ENCODE measurements at places on chromosomes 2 and 18.

GRCh38 chr18:25896178-25896780 lies 194.1 kb downstream of the SS18 start:
- DNase-seq: peak; percentile 9

DNA sequence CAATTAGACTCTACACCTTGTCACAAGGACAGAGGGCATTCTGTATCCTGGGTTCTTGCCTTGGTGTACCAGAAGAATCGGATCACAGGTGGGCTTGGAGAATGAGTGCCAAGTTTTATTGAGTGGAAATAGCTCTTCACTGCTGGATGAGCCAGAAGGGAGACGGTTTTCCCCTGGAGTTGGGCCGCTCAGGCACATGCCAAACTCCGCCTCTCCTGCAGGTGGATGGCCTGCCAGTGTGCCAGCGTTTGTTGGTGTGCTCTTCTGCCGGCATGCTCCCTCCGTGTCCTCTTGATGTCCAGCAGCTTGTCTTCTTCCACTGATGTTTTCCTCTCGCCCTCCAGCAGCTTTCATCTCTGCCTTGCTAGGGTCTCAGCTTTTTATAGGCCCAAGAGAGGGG lies 115.5 kb upstream of the RAB27B start:
- no peak for DNase-seq

DNA sequence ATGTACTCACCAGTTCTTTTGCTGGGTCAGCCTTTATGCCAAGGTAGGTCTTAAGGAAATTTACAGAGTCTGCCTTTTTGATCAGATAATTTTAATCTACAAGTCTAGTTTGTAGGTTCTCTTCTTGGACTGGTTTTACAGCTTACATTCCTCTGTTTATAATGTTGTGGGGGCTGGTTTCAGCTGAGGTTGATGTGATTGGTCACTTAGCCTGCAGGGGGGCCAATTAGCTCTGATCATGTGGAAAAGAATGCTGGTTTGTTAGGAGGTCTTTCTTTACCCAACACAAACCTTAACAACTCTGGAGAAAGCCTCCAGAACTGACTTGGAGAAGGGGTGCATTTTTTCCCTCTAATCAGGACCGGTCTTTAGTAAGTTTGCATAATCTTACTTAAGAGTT lies at the start of gene KCNJ13:
Gene KCNJ13 (minus strand): TSS at position 131 of the 400 bp plus-strand sequence. CDS start 5,203 bp downstream, outside the sequence.
- no peak for DNase-seq

GRCh38 chr18:58408665-58409064 lies 220.2 kb downstream of the ALPK2 start:
- no peak for DNase-seq

DNA sequence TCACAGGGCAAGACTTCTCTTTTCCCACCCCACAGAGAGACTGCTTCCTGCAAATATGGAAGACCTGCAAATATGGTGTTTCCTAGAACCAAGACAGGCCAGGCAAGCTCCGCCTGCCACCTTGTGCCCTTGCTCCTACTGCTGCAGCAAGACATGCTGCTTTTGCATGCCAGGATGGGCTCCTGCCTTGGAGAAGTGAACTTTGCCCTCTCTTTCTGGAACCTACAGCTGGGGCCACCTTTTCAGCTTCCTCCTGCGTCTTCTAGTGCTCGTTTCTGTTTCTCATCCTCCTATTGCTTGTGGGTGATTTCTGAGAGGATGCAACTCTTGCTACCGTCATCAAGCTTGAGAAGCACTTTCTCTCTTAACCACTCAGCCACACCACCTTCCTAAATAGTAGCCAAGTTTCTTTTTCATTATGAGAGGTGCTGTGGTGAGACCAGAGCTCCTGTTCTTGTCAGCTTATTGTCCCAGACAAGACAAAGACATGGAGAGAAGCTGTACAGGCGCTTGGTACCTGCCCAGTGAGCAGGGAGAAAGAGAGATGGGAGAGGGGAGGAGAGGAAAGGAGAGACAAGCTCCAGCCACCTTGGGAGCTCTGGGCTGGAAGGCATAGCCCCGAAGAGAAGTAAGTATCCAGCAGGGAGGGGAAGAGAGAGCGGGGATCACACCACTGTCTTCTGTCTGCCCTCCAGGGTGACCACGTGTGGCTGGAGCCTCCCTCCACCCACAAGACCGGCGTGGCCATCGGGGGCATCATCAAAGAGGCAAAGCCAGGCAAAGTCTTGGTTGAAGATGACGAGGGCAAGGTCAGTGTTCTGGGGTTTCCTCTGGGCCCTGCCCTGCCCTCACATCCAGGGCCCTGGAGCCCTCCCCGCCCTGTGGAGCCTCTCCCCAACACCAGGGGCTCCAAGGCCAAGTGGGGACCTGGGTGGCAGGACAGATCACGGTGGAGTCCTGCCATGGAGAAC lies 28.3 kb downstream of the MYO7B start:
- peak; percentile 81 for DNase-seq

- no peak for DNase-seq
Measured at GRCh38 chr2:26861610-26862224, 13.8 kb downstream of the DPYSL5 start.

- DNase-seq: no peak
Measured at GRCh38 chr2:42961961-42962360, 169.6 kb upstream of the HAAO start.

GRCh38 chr2:160388464-160389263 lies 104.9 kb downstream of the RBMS1 start:
- DNase-seq: no peak

DNA sequence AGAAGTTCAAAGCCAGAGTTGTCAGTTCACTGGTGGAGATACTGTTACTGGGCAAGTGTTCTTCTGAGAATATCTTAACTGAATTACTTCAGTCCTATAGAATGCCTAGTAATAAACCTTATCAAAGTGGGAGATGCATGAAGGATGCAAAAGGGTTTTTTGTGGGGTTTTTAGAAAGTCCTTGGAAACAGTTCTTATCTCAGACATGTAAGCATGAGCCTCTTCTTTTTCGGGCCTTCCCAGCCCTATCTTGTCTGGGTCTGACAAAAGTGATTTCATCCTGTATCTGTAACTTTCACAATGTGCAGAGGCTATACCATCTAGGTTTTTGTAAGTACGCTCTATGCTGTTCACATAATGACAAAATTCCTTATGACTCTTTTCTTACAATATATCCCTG lies 255.5 kb downstream of the MYO3B start:
- DNase-seq: no peak

DNA sequence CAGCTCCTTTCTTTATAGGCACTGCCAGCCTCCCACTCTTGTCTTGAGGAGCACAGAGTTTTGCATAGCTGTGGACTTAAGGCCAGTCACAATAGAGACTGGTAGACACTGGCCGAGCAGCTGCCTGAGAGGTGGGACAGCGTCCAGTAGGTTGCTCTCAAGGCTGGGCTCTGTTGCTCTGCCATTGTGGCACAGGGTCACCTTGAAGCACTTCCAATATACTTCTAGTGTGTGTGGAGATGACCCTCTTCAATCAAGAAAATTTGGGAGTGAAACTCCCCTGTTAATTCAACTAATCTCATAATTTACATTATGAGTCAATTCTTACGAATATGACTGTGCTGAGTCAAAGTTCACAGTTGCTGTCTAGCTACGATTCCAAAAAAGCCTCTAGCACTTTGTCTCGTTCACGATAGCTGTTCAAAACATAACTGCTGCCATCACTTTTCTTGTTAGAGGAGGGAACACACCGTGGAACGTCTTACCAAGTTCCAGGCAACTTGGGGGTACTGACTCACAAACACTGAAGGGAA lies 636.2 kb downstream of the EPHA4 start:
- DNase-seq: no peak

GRCh38 chr18:13136056-13136903 lies 82.3 kb upstream of the LDLRAD4 start:
- peak; percentile 42 for DNase-seq

GRCh38 chr2:98857001-98857400 lies 79.0 kb downstream of the CRACDL start:
- DNase-seq: no peak

- no peak for DNase-seq
Measured at GRCh38 chr2:161423421-161424393, 7.6 kb downstream of the TBR1 start.

DNA sequence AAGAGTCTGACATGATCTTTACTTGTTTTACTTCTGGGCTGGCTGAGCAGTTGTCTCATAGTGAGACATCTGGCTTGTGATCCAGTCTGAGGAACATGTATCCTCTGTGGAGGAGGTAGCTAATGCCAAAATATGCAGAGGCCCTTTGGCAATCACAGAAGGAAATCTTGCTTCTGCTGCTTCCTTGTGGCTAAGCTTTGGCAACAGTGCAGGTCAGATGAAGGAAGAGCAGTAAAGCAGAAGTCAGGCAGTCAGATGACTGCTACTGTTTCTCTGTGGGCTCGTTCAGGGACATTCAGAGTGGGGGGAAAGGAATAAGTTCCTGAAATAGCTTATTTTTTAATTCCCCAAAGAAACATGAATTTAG lies 22.3 kb downstream of the DOK1 start:
- DNase-seq: no peak

- DNase-seq: no peak
Measured at GRCh38 chr18:35880788-35881455, 91.6 kb upstream of the RMP24 start.

DNA sequence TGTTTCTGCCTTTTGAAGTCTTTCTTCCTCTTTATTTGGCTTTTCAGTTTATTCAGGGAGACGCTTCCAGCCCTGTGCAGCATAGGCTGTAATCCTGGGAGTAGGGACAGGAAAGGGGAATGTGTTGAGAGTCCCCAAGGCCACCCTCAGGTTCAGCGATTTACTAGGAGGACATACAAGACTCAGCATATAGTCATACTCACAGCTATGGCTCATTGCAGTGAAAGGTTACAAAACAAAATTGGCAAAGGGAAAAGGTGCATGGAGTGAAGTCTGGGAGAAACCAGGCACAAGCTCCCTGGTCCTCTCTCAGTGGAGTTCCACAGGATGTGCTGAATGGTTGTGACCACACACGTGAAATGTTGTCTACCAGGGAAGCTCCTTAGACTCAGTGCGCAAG lies 49.6 kb upstream of the ZNF638 start:
- DNase-seq: no peak

GRCh38 chr2:130824492-130825061 lies 12.1 kb upstream of the ARHGEF4 start:
- peak; percentile 74 for DNase-seq

GRCh38 chr18:38042211-38042890 lies 476.8 kb upstream of the CELF4 start:
- DNase-seq: no peak

DNA sequence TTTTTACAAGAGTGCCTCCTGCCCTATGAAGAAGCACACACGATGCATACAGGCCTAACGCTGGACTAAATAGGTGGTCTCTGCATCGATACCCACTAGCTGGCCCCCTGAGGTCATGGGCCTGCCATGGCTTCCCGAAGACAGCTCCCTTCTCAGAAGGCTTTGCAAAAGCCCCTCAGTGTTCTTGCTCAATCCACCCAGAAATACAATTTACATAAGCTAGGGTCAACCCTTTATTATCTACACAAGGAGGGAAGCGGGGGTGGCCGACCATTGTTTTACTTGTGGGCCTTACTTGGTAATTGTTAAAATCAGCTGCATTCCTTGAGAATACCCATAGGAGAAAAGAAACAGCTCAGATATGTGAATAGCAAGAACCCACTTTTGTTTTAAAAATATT lies 28.5 kb downstream of the UXS1 start:
- DNase-seq: no peak

DNA sequence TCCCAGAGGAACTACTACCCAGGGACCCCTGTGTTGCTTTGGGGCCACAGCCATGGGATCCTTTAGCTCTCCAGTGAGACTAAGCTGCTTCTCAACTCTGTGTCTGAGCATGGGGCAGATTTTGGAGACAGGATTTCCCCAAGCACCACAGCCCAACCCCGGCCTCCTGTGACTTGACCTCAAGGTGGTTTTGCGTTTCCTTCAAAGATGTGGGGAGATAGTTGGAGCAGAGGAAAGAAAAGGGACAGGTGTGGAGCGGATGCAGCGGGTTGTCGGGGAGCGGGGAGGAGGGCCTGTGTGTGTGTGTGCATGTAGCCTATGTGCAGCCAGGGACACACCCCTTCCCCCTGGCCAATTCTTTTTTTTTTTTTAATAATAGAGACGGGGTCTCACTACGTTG lies 10.2 kb downstream of the ARID5A start:
- DNase-seq: no peak

DNA sequence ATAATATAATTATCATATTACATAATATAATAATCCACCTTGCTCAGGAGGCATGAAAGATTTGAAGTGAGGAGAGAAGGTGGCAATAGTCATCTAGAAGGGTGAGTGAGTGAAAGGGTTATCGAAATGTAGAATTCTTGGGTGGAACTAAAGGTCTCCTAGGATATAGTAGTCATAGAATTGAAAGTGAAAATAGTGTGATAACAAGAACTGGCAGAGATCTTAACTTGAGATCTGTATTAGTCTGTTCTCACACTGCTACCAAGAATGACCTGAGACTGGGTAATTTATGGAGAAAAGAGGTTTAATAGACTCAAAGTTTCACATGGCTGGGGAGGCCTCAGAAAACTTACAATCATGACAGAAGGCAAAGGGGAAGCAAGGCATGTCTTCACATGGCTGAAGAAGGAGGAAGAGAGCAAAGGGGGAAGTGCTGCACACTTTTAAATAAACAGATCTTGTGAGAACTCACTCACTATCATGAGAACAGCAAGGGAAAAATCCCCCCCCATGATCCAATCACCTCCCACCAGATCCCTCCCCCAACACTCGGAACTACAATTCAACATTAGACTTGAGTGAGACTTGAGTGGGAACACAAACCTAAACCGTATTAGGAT lies 351.5 kb downstream of the NR4A2 start:
- no peak for DNase-seq

DNA sequence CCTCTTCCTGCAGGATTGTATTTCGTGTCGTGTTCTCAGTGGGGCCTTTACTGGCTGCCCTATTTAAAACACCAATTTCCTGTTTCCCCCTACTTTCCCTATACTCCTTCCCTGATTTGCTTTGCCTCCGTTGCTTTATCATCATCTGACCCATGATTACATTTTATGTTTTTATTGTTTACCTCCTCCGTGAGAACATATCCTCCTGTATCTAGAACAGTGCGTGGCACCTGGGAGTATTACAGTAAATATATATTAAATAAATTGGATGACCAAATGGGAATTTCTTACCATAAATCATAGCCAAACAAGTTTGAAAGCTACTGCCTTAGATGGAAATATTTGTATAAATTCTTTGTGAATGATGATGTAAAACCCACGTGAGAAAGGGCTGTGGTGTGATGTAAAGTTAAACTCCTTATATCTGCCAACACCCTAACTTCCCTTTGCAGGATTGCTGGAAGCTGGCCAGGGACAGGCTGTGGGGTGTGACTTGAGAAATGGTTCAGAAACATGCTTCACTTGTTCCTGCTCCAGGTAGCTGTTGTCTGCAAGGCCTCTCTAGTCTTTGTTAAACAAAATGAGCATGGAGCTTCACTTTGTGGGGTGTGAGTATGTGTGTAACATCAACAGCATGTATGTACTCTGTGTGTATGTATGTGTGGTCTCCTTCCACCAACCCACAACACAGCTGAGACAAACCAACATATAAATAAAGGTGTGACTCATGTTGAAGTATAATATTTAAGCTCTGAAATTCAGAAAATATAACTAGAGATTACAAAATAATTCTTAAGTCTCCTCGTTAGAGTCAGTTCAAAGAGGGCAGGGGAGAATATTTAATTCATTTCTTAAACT lies 40.3 kb downstream of the LHCGR start:
- DNase-seq: no peak

All from GM12891 (cell line).